ENCODE measurements at places on chromosomes 3 and 15. TPM values are rescaled to one million over a fixed set of nuclear protein-coding genes. Genes with fewer than 3 reads are reported as not detected.

CD86 gene
- total RNA-seq, result 21.7 TPM

DNA sequence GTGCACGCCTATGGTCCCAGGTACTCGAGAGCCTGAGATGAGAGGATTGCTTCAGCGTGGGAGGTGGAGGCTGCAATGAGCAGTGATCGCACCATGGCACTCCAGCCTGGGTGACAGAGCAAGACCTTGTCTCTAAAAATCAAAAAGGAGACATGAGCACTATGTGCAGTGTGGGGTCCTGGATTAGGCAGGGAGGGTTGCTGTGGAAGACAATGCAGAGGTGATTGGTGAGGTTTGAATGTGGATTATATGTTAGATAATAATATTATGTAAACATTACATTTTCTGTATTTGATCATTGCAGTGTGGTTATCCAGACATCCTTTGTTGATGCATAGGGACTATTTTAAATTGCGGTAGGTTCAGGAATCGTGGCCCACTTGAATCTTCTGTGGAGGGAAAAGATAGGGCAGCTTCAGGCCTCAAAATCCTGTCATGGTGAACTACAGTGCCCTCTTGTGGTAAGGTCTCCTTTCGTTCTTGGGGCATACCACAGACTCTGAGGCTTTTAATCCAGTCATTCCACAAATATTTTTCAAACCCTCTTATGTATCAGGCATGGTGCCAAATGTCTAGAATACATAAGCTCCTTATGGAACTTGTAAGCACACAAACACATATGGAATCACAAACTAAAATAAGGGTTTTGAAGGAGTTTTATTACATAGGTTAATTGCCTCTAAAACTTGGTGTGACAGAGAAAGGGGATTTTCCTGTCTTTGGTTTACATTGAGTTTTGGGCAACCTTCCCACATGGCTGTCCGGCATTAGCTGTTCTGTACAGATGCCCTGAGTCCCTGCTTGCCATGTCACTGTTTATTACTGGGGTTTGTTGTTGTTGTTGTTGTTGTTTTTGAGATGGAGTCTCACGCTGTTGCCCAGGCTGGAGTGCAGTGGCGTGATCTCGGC lies 37.7 kb downstream of the GPD1L start:
- DNase-seq, result peak; percentile 44

DNA sequence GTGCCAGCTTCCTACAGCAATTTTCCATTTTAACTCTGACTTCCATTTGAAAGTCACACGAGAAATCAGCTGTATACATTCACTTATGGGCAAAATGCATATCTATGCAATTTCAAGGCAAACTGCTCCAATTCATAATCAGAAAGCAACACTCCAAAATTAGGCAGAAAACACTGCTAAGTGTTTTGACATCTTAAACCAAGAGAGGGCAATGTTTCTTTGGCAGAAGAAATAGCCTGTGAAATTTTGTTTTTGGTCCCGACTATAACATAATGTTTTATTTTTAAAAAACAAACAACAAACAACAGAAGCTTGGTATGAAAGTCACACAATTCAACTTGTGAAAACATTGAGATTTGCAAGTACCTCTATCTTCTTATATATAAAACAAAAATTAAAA lies 42.6 kb downstream of the GOLIM4 start:
- no peak for DNase-seq

DNA sequence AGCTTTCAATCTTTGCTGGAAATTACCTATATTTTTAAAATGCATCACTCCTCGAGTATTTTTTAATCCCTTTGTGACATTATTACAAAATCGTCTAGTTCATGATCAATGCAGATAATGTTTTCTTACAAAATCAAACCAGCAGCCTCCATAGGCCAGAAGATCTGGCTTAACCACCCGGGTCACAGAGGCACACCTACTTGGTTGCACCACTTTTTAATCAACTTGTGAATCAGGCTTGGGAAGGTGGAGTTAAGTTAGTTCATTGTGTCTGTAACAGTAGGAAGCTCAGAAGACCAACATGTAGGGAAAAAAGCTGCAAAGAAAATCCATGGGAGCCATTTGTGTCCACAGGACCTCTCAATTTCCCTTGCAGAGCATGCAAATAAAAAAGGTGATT lies 148.0 kb downstream of the TP63 start:
- DNase-seq, result no peak

CCDC13 gene
- total RNA-seq, result 0.83 TPM

FEZF2 gene
- not detected for total RNA-seq

Data from activated CD4-positive, alpha-beta memory T cell treated with anti-CD3 and anti-CD28 coated beads, Interleukin-2, amount 10 ng/mL, durations not matched to agents 7 days and 5 days (primary cell).